Suppressor macrophage (primary cell): ENCODE measurements at places on chromosomes 12 and 14.

GRCh38 chr14:96156804-96157760 is 47.6 kb upstream of the BDKRB2 start:
- DNase-seq = no peak

GRCh38 chr14:55294603-55295002 is 23.4 kb downstream of the FBXO34 start:
- DNase-seq = no peak

DNA sequence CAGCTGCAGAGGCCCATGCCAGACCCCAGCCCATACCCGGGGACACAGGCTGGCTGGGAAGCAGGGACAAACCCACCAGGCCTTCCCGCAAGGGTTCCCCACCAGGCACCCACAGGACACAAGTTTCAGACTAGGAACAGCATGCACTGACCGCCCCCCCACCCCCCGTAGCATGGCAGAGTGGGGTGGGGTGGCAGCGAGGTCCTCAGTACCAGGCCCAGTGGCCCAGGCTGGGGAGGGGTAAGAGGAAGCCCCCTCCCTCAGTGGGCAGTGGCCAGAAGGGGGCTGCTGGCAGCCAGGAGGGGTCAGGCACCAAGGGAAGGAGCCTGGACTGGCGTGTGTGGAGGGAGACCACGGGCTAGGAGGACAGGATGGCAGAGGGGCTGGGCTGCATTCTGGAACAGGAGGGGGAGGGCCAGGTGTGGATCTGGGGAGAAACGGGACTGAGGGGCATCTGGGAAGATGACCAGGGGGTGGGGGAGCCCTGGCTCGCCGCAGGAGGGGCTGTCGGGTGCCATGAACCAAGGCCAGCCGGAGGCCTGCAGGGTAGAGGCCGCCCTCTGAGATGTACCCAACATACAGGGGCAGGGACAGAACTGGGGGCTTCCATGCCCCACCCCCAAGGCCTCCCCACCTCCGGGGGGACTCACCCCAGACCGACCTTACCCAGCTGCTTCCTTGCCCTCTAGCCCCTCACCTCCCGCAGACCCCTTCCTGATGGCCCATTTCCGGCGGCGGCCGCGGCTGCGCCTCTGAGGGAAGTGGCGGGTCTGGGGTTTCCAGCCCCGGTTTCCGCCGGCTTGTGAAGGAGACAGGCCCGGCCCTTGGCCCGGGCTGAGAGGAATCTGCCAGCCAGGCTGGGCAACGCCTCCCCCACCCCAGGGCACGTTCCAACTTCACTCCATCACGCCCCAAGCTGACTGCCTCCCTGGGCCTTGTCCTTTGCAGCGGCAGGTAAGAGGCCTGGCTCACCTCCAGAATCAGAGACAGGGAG is 5.6 kb upstream of the JAG2 start:
- no peak for DNase-seq

DNA sequence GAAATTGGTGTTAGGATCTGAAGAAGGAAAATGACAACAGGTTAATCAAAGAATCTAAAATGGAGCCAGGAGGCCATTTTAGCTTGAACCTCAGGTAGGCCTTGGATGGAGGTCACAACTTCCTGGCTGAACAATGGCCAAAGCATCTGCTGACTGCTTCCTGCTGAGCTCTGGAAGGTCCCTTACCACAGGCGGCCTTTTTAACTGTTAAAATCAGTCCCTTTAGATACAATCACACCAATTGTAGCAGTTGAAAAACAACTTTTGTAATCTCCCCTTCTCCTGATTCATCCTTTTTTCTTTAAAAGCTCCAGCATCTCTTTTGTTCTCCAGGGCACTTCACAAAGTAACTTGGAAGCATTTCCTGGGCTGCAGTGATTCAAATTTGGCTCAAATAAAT is 388.8 kb downstream of the PDZRN4 start:
- no peak for DNase-seq

DNA sequence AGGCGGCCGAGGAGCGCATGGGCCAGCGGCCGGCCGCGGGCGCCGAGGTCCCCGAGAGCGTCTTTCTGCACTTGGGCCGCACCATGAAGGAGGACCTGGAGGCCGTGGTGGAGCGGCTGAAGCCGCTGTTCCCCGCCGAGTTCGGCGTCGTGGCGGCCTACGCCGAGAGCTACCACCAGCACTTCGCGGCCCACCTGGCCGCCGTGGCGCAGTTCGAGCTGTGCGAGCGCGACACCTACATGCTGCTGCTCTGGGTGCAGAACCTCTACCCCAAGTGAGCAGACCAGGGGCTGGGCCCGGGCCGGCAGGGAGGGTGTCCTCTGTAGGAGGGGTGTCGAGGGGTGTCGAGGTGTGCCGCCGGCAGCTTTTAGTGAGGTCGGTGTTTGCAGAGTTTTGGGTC is 4.1 kb downstream of the TNFAIP2 start:
- DNase-seq = no peak

DNA sequence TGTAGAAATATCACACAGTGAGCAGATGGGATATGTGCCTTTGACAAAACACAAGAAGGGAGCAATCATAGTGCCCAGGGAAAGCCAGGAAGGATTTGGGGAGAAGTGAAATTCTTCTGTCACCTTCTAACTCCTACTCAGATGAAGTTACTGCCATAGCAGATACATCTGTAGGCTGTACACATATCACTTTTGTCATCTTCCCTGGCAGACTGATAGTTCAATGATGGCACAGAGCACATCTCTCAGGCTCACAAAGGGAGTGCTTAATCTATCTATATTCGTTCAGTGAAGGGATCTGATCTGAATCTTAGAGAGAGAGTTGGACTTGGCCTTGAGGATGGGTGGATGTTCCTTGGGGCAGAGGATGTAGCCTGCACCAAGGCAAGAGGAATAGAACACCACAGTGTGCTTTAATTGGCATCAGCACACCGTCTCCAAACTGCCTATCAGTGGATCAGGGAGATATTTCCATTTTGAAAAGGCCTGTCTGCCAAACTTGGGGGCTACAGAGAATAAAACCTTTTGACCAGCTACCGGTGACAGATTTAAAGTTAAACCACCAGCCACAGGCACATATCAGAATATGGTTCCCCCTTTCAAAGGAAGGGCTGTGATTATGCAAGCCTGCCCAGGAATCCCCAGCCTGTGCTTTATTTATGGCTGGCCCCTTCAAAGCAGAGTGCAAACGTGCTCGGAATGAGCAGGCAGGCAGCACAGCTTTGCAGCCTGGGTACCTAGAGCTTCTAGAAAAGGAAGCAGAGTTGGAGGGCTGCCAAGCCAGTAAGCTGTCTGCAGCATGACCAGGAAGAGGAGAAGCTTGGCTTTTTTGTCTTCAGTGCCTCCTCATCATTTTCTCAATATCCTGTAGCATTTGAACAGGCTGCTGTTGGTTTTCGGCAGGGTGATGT is 165.5 kb upstream of the DYRK2 start:
- DNase-seq = peak; percentile 89

GRCh38 chr14:93207468-93208308 is 632 bp downstream of the UBR7 start:
- peak; percentile 69 for DNase-seq

DNA sequence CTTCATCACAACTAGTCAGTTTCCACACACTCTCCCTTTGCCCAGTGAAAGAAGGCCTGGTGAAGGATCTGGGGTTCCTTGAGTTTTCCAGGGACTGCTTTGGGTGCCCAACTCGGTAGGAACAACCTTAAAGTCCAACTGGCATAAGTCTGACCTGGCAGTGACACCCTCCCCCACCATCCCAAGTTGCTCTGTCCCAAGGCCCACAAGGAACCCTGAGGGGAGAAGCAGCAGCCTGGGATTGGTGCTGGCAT is 1.6 kb downstream of the KMT2D start:
- DNase-seq = peak; percentile 15

GRCh38 chr12:50625029-50625925 is 120.5 kb downstream of the DIP2B start:
- DNase-seq = no peak

DNA sequence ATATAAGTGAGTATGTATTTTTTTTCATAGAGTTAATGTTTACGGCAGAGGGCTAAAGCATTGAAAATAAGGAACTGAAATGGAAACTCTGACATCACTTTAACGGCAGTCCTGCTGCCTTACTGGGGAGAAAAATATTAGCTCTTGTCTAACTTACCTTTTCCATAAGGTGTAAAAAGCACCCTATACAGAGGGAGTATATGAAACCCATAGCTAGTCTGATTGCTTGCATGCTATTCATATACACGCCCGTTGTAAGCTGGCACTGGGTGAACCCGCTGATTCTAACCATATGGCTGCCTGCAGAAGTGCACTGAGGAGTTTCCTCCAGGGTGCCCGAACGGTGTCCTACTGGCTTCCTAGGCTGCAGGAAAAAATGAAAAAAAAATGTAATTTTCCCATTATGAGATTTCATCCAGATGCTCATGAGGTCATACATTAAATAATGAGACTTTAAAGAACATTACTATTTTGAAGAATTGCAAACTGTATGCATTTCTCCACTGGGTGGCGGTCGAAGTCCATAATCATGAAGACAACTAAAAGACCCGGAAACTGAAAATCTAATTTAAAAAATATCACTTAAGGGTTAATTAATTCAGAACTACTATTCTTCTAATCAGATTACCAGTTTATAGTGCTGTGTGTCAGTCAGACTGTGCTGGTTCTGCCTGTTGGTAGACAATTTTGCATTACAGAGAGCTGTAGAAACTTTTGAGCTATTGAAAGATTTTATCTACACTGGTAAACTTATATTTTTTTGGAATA is 144.7 kb downstream of the ALX1 start:
- peak; percentile 45 for DNase-seq

DNA sequence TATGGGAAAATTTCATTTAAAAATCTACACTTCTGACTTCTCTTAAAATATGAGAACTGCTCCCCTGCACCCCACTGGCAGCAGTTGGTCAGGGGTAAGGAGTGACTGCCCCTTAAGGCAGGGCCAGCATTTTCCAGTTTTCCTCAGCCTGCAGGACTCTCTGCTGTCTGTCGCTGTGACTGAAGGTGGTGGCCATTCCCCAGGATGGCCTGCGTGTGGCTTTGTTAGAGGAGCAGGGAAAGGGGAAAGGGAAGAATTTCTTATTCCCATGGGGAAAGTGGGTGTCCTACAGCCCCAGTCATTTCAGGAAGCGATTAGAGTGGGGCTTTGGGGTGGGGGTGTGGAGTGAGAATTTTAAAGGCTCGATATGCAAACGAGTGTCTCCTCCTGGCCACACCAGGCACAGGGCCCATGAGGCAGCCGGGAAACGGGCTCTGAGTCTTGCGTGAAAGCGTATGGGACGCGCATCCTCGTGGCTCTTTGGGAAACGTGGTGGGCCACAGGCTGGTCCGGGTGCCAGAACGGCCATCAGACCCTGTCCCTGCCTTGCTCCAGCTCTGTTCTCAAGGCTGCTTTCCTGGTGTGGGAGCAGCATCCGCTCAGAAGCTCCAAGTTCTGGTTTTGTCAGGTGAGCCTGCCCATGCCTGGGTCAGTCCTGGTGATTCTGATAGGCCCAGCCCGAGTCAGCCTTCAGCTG is 23.5 kb downstream of the ADGRD1 start:
- no peak for DNase-seq

GRCh38 chr14:85296456-85297210 is 233.3 kb upstream of the FLRT2 start:
- peak; percentile 68 for DNase-seq

DNA sequence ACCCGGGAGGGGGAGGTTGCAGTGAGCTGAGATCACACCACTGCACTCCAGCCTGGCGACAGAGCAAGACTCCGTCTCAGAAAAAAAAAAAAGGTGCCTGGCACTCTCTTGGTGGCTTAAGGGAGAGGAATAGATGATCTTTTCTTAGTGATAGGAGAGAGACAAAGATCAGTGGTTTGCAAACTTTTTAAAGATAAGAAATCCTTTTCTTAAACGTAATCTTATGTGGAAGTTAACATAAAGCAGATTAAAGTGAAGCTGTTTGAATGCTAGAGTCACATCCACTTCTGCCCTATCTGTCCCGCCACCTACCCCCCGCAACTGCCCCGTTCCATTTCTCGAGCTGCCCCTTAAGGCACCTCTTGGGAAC is 6.3 kb upstream of the NINJ2 start:
- no peak for DNase-seq

GRCh38 chr14:82080370-82080769 is 546.7 kb upstream of the SEL1L start:
- no peak for DNase-seq

- DNase-seq = no peak
These were observed 17.2 kb upstream of the KCNA5 start for GRCh38 chr12:5026342-5026938.

- no peak for DNase-seq
These were observed 1143.6 kb downstream of the FLRT2 start for GRCh38 chr14:86673523-86673969.

- peak; percentile 29 for DNase-seq
These were observed 807 bp downstream of the B4GALNT3 start for GRCh38 chr12:460261-461230.

DNA sequence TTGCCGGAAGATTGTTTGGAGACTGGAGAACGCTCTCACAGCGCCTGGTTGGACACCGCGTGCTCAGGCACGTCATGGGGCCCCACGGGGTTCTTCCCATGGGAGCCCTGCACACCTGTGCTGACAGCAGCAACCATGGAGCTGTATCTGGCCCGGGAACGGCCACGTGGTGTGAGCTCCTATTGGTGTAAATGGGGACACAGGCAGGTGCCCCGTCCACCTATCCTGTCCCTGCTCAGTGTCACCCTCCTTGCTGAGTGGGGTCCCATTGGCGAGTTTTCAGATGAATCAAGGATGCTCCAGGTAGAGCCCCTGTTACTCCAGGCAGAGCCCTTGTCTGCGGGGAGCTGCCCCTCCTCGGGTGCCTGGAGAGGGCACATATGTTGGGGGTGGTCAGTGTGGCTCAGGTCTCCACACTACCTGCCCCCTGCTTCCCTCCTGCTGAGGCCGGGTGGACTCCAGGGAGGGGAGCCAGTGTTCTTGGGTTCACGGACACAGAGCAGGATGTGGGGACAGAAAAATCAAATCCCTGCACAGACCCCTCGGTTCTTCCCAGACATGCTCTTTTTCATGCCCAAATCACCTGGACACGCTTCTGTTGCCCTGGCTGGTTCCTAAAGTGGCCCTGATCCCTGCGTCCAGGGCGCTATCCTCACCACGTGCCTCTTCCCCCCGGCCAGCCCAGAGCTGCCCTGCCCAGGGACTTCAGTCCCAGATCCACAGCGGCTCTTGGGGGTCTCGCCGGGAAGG is 250.1 kb downstream of the ADGRD1 start:
- no peak for DNase-seq

GRCh38 chr14:82359201-82359600 is 825.5 kb upstream of the SEL1L start:
- no peak for DNase-seq

GRCh38 chr14:102089621-102090343 is 2.9 kb upstream of the HSP90AA1 start:
- no peak for DNase-seq

GRCh38 chr12:129877411-129877810 is 26.4 kb downstream of the TMEM132D start:
- no peak for DNase-seq

DNA sequence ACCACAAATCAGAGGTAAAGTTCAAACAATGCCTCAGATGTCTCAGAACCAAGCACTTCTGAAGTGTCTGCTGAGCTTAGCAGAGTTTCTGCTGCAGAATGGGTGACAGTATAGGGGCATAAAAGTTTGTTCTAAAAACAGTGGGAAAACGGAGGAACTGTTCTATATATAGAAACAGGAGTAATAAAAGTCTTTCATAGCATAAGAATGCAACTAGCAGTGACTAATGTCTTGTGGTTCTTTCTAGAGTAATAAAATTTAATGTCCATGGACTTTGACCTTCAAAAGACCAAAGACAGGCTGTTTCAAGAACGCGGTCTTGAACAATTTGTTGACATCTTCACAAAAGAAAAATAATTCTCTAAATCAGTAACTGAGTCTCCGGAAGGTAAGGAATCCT is 107.5 kb upstream of the FAR2 start:
- no peak for DNase-seq
